ENCODE measurements at places on chromosomes 2 and 18.

DNA sequence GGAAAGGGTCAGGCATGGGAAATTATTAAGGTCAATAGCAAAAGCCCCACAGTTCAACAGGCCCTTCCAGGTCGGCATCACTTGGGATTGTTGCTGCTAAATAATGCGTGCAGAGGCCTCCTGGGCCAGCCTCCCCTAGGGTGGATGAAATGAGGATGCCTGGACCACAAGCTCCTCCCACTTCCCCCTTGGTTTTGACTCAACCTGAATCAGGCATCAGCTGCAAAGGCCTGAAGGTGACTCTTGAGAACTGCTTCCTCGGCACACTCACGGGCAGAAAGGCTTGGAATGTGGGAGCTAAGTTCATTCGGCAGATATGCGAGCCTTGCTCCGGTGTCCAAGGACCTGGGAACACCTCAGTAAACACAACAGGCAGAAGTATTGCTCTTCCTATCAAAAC lies 69.3 kb downstream of the MBP start:
- DNase-seq: no peak

GRCh38 chr2:52931660-52932059 lies 835.9 kb upstream of the CHAC2 start:
- DNase-seq: no peak

DNA sequence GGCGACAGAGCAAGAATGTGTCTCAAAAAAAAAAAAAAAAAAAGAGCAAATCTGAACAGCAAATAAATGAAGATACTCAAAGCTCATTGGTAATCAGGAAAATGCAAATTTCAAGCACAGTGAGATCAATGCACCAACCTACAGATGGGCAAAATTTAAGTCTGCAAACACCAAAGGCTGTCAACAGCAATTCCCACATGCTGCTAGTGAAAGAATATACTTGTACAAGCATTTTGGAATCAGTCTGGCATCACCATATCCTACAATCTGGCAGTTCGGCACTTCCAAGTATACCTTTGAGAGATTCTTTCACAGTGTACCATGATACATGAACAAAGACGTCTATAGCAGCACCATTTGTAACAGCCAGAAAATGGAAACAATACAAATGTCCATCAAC lies 4.1 kb downstream of the HDHD2 start:
- DNase-seq: no peak

DNA sequence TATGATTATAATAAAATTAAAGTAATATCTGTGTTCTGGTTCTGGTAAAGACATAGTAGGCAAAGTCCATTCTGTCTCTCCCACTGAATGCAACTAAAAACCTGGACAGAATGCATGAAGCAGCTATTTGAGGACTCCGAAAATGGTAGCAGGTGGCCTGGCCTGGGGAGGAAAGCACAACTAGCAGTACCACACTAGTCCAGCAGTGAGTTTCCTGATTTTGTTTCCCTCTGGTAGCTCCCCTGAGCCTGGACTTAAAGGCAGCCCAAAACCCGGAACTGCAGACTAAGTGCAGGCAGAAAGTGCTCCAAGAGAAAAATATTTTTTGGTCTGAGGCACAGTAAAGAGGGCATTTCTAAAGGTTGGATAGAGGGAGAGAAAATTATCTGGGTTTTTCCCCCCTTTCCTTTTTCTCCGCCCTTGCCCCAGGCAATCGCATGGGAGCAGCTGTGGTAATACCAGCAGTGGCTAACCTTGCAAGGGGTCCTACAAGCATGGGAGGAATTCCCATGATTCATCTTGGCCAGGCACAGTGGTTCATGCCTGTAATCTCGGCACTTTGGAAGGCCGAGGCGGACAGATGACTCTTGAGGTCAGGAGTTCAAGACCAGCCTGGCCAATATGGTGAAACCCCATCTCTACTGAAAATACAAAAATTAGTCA lies 32.3 kb downstream of the ASXL2 start:
- DNase-seq: no peak

GRCh38 chr2:50606860-50607259 lies 425.1 kb downstream of the NRXN1 start:
- DNase-seq: no peak

DNA sequence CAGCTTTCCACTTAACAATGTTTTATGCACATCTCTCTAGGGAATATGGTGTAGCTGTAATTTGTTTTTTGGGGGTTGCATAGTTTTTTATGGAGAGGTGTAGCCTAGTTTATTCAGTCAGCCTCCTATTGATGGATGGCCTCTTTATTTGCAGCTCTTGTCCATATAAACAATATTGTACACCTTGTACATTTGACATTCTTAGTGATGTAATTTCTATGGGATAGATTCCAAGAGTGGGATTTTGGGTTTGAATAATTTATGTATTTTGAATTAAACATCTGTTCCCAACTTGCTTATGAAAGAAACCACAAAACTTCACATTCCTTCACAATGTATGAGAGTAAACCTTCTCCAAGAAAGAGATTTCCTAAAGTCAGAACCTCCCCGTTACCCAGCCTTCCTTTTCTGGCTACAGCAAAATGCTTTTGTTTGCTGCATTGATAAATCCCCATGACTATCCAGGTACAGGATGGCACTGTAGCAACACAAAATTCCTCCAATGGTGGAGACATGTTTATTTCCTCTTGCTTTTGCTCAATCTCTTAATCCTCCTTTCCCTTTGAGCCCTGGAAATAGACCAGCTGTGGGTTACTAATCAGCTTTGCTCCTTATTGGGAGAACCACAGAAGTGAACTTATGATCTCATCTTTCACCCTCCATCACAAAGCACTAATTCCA lies 58.4 kb upstream of the GALR1 start:
- peak; percentile 44 for DNase-seq

GRCh38 chr2:119721462-119721861 lies 38.3 kb upstream of the PTPN4 start:
- no peak for DNase-seq

GRCh38 chr2:51304311-51304710 lies 272.4 kb upstream of the NRXN1 start:
- DNase-seq: no peak

DNA sequence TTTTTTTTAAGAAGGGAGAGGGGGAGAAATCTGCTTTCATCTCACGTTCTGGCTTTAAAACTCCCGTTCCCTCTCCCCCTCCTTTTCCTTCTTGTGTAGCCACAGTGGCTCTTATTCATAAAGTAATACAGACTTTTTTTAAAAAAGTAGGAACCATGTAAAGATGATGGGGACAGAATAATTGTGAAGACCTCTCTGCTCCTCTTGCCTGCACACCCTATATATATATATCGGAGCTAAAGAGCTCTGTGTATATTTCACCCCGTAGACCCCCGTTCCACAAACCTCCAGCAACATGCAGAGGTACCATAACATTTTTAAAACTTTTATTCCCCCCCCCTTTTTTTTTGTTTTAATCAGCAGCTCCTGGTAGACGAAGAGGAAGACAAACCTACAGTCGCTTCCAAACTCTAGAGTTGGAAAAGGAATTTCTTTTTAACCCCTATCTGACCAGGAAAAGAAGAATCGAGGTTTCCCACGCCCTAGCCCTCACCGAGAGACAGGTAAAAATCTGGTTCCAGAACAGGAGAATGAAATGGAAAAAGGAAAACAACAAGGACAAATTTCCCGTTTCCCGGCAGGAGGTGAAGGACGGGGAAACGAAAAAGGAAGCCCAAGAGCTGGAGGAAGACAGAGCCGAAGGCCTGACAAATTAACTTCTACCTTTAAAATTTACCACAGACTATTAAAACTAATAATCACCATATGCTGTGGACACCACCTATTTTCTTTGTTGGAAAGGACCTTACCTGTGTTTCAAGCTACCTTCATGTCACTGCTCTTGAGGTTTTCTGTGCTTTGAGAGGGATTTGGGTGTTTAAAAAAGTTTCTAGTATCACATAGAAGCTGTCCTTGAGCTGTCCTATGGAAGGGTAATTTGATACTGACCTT lies 1.7 kb downstream of the HOXD8 start:
- no peak for DNase-seq

- DNase-seq: no peak
Measured at GRCh38 chr18:46859855-46860254, 57.5 kb downstream of the PIAS2 start.

DNA sequence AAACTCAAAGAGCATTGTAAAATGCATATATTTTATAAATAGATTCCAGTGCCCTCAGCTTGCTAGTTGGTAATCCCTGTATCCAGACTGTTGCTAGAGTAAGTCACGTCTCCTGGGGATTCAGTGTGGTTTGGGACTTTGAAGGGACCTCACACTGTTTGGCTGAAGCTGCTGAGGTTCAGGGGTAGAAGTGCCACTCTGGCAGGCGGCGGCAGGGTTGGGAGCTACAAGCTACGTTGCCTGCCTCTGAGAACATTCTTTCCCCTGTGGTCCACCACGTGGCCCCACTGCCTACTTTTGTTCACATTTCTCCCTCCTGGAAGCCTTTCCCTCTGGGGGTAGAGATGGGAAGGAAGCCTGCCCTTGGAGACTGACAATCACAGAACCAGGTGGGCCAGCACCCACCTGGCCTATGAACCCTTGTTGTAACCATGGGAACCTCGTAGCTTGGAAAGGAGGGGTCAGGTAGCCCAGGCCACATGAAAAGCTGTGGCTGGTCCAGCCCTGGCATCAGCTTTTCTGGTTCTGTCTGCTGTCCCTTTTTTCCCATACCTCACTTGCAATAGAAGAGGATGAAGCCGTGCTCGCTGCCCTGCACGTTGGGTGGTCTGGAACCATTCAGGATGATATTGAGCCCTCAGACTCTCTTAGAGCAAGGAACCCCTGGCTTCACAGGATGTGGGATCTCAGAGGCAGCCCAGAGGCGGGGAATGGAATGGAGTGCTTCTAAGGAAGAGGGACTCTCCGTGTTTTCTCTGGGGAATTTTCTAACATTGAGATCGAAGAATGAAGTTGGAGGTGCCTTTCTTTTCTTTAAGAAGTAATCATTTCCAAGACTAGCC lies 2.9 kb downstream of the RNF144A start:
- peak; percentile 31 for DNase-seq

DNA sequence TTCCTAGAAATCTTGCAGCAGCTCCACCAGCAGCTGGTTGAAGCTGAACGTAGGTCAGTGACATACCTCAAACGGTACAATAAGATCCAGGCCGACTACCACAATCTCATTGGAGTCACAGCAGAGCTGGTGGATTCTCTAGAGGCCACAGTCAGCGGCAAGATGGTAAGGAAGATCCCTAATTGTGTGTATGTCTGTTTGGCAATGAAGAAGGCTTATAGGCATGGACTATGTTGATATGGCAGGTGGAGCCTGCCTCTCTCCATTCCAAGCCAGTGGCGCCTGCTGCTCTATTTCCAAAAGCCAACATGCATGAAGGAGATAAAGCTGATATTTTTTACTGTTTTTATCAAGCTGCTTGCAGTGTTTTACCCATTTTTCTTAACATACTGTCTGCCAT lies 36.8 kb downstream of the ARMC9 start:
- no peak for DNase-seq

DNA sequence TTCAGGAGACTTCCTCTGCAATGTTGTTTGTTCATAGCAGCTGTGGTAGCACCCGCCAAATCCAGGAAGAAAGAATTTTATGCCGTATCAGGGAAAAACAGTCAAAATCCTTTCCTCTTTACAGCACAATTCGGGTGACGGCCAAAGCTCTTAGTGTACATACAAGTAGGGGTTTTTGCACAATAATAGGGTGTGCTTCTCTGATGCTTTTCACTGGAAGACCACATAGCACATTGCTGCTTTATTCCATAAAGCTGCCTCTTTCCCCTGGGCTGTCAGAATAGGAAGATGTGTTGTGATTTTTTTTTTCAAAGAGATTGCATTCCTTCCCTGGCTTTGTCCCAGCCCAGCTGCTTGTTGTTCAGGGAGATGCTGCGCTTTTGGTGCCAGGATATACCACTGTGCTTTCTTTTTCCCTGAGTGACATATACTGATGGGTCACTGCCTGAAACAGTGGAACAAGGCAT lies 27.2 kb upstream of the LANCL1 start:
- no peak for DNase-seq

GRCh38 chr2:235533198-235533597 lies 39.4 kb downstream of the AGAP1 start:
- DNase-seq: no peak
